ENCODE measurements at places on chromosomes 3 and 15. TPM values are rescaled to one million over a fixed set of nuclear protein-coding genes. Genes with fewer than 3 reads are reported as not detected.

Gene PCOLCE2
- total RNA-seq: 98.7 TPM

Gene COLQ
- total RNA-seq: 0.66 TPM

Gene FOXB1
- not detected for total RNA-seq

Gene ROBO2
- total RNA-seq: 1.0 TPM

Measured in smooth muscle cell of trachea (primary cell).